ENCODE measurements at places on chromosomes 11 and 22.

- DNase-seq = no peak
Measured at GRCh38 chr22:22720724-22721261, 76.4 kb downstream of the GGTLC2 start.

GRCh38 chr11:68763181-68763721 lies 11.9 kb upstream of the TESMIN start:
- DNase-seq = no peak

- DNase-seq = no peak
Measured at GRCh38 chr22:39883057-39883456, 10.5 kb downstream of the ENTHD1 start.

GRCh38 chr22:17597217-17597616 lies 31.3 kb downstream of the ATP6V1E1 start:
- no peak for DNase-seq
